ENCODE measurements at places on chromosomes 5 and 9. TPM values are rescaled to one million over a fixed set of nuclear protein-coding genes. Genes with fewer than 3 reads are reported as not detected.

DNA sequence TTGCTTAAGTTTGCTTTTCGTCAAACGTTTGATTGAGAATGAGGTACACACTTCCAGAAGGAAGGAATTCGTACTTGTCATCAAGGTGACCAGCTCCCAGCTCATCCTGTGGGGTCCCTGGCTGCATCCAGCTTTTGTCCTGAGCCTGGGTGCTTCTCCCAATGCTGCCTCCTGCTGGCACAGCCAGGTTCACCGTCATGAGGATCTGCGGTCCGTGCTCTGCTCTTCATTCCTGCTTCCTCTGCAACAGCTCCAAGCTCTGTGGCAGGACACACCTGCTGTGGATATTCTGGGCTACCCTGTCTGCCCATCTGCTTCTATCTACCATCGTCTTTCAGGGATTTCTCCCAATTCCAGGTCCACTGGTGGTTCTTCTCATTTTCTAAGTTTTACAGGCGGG, 13.3 kb upstream of the UBE2QL1 start:
- DNase-seq = no peak

DNA sequence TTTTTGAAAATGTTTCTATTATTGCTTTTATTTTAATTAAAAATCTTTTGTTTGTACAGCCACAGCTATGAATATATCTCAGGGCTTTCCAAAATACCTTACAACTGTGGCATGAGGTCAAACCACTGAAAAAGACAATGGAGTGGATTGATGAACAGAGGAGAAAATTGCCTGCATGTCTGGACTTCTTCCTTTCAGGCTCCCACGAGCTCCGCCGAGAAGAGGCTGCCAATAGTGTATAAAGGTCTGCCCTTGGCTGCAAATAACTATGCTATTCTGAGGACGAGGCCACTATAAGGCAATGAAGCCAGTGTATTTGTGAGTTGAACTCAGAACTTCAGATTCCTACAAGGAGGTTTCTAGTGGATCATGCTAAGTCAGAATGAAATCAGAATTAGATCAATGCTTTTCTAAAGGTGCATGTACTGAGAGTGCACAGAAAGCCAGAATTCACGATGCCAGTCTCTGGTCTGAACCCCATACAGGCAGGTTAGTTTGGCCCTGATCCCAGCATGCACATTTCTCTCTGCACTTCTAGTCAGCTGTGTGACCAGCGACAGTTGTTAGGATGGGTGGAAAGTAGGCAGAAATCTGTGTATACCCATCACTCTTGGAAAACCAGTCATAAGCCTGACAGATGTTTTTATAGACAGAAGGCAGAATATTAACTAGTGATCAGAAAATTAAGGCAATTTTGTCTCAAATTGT, 42.7 kb upstream of the PLPP1 start:
- DNase-seq = peak; percentile 77

Gene SHB
- total RNA-seq = 25.7 TPM

Gene CDKN2A
- total RNA-seq = 0.37 TPM

DNA sequence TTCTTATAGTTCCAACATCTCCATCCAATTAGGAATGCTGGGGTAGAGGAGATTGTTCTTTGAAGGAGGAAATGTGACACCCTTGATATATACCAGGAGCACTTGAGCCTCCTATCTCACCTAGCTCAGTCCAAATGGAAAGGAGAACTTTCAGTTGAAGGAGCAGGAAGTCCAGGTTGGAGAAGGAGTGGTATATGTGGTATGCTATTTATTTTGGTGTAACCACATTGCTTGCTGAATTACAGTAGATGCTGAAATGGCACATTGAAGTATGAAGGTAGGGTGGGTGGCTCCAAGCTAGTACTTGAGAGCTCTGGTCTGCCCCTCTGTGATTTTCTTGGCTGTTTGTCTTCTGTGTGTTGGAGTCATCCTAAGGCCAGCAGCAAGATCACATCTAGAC, 6.1 kb downstream of the CSNK1G3 start:
- DNase-seq = no peak

Gene DDX4
- not detected for total RNA-seq

Gene C1QTNF2
- total RNA-seq = 4.3 TPM

DNA sequence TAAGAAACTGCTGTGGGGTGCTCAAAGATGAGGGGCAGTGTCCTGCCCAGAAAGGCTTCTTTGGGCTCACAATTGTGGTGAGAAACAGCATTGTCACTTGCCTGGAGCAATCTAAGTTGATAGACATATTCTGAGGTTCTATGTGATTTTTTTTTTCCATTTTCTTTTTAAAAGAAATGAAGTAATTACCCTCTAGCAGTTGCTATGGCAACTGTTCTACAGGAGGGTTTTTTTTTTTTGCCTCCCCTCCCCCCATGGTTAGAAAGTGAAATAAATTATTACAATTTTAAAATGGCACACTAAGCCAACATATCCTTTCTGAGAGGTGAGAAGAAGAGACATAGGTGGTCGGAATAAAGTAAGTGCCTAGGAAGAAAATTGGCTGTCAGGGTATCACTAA, 127.0 kb downstream of the UNC13B start:
- no peak for DNase-seq

Gene HRH2
- total RNA-seq = 21.0 TPM

- DNase-seq = no peak
These were observed 16.7 kb upstream of the KIF27 start for GRCh38 chr9:83937861-83938455.

Gene ECSCR
- 19.9 TPM for total RNA-seq

DNA sequence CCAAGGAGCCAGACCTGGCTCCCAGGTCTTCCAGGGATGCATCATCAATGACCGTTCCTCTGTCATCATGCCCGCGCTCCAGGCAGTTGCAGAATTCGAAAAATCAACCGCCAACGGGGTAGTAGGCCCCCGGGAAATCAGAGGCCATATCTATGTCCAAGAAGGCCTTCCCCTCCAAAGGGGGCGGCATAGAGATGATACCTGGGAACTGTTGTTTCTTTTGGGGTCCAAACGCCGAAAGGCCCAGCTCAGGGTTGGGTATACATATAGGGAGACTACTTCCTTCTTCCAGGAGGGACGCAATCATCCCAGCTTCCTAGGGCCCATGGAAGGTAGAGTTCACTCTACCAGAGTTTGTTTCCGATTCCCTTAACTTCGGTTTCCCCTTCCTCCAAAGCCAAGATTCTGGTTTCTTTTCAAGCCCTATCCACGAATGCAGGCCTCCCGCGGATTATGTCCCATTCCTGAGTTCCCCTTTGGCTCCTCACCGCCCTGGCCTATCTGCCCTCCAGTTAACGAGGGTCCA, 754 bp downstream of the DCAF12 start:
- DNase-seq = no peak

GRCh38 chr5:138844125-138844461, 31.0 kb downstream of the LRRTM2 start:
- no peak for DNase-seq

Gene PAPPA
- 7.0 TPM for total RNA-seq

- no peak for DNase-seq
These were observed 113.1 kb downstream of the C9orf50 start for GRCh38 chr9:129507805-129508204.

- no peak for DNase-seq
These were observed 287.8 kb upstream of the RASA1 start for GRCh38 chr5:86979811-86980411.

Gene CRB2
- total RNA-seq = not detected
